ENCODE measurements at places on chromosomes 5 and 9.

DNA sequence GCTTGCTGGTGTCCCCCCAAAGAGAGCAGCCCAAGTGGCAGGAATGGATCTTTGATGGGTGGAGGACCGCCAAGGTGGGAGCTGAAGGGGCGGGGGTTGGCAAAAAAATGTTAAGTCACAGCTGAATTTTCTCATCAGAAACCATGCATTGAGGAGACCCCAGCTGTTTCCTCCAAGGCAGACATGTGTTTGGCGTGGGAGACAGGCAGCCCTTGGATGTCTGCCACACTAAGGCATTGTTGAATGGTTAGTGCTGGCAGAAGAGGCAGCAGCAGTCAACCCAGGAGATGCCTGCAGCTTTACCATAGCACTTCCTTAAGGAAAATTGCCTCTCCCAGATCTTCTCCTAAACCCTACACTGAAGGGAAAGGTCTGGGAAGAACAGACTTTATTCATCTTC lies 394.9 kb upstream of the CD180 start:
- no peak for DNase-seq

DNA sequence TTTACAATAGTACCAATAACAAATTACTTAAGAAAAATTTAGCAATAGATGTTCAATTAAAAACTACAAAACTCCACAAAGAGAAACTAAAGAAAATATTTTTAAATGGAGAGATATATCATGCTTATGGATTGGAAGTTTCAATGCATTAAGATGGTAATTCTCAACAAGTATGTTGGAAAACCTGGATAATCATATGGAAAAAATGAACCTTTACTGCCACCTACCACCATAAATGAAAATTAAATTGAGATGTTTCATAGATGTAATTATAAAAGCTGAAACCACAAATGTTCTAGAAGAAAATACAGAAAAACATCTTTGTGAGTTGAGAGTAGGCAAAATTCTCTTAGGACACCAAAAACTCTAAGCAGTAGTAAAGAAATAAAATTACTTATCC lies 121.7 kb downstream of the ANKRD18B start:
- DNase-seq = no peak

DNA sequence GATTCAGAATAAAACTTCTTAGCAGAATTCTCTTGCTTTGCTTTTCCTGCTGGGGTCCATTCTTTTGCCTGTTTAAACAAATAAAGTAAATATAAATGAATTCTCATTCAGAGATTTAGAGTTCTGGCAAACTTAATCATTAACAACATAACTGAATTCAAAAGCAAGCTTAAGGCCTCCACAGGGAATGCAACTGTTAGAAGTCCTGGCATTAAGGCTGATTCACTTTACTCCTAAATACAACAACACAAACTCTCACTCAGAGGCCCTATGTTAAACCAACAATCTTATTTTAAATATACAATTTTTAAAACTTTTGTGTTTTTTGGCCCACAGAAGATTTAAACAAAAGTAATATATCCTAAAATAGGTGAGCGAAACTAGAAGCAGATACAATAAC lies 178.3 kb downstream of the AP3B1 start:
- no peak for DNase-seq

DNA sequence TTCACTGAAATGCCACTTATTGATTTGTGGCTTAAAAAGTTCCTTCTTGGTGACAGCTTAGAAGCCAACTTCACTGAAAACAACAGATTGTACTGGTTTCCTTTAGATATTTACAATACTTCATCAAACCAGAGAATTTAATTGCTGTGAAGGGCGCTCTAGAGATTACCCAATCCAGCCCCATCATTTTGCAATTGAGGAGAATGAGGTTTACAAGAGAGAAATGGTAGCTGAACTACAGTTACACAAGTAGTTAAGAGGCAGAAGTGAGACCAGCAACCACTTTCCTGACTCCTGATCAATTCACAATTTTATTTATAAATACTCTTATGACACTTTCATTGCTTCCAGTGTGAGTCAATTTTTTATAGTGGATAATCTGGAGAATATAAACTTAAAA lies 103.5 kb upstream of the APC start:
- DNase-seq = no peak

DNA sequence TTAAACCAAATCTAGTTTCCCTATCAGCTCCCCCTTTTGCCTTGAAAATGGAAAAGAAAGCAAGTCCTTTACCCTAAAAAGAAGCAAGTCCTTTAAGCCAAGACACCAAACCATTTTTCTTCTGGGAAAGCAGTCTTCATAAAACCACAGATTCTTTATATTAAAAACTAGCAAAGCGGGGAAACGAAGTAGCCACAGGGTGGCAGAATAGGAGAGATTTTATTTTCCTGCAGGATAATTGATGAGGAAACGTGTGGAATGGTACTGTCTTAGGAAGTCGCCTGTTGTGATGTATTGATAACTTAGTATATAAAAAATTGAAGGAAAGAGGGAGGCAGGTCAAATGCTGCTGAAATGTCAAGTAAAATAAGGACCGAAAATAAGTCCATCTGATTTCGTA lies 41.1 kb downstream of the ZNF883 start:
- DNase-seq = no peak

- DNase-seq = no peak
Observed at GRCh38 chr5:109318455-109319108, 91.2 kb downstream of the PJA2 start.

- DNase-seq = no peak
Observed at GRCh38 chr9:32404856-32405255, 20.4 kb downstream of the ACO1 start.

GRCh38 chr9:61666849-61667371 lies 477.1 kb downstream of the SPATA31A7 start:
- DNase-seq = no peak

- DNase-seq = no peak
Observed at GRCh38 chr5:151298063-151298855, 5.3 kb downstream of the SLC36A3 start.

DNA sequence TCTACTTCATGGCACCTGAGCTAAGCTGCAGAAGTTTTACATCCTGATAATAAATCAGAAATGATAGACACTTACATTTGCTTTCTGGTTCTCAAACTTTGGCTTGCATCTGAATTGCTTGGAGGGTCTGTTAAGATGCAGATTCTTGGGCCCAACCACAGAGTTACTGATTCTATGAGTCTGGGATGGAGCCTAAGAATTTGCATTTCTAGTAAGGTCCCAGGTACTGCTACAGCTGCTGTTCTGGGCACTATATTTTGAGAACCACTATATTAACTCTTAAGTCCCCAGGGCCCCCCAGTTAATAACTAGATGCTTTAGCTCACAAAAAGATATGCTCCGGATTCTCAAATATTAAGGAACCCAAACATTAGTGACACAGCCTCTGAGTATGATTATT lies 69.8 kb upstream of the DAB2 start:
- DNase-seq = no peak

GRCh38 chr9:91193658-91194391 lies 167.9 kb downstream of the AUH start:
- peak; percentile 66 for DNase-seq

GRCh38 chr9:84136119-84136868 lies 155.7 kb downstream of the RMI1 start:
- DNase-seq = no peak

GRCh38 chr5:44646016-44646415 lies 162.7 kb upstream of the MRPS30 start:
- DNase-seq = no peak

- DNase-seq = no peak
Observed at GRCh38 chr9:129607027-129607387, 13.9 kb downstream of the C9orf50 start.

GRCh38 chr5:81794226-81794625 lies 43.3 kb upstream of the SSBP2 start:
- no peak for DNase-seq

- no peak for DNase-seq
Observed at GRCh38 chr5:61019642-61020041, 74.6 kb downstream of the NDUFAF2 start.

GRCh38 chr5:5419291-5420210 lies 2.9 kb upstream of the ICE1 start:
- DNase-seq = no peak

- DNase-seq = no peak
Observed at GRCh38 chr5:10854506-10855277, 93.7 kb upstream of the DAP start.

- DNase-seq = no peak
Observed at GRCh38 chr9:9556865-9557803, 1055.7 kb downstream of the PTPRD start.

GRCh38 chr9:117074784-117075520 lies 339.9 kb downstream of the ASTN2 start:
- DNase-seq = no peak

GRCh38 chr9:84772511-84772910 lies 103.0 kb downstream of the NTRK2 start:
- DNase-seq = no peak

- DNase-seq = no peak
Observed at GRCh38 chr5:139223481-139223880, 25.3 kb upstream of the SIL1 start.

DNA sequence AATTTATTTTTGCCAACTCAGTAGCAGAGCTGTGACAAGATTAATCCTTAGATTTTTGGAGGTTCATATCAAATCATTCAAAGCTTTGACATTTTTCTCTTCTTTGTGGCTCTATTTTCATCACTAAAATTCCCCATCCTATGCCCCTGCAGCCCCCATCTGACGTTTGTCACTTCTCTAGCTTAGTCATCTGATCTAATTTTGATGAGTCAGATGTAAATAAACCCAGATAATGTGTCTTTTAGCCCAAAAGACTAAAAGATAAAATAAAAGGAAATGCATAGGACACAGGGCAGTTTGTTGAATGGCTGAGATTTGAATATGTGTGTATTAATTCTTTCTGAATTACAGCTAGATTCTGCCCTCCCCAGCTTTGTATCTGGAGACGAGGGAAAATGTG lies 897 bp upstream of the HSPB3 start:
- no peak for DNase-seq

- no peak for DNase-seq
Observed at GRCh38 chr5:140551872-140552271, 4.4 kb downstream of the EIF4EBP3 start.

GRCh38 chr5:136080113-136080482 lies 51.3 kb downstream of the TGFBI start:
- no peak for DNase-seq

DNA sequence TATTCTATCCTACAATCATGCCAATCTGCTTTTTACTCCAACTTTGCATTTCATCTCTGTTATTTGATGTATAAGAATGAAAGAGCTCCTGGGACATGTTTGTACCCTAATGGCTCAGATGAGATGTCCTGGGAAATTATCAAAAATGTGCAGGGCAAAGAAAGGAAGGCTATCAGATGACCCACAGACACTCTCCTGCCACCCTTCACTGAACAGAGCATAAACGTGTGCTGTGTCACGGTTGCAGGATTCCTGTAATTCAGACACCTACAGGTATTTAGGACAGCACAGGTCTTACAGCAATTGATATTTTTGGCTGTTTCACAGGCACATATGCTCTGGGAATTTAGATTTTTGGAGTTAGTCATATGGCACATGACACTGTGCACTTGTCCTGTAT lies 149.2 kb upstream of the GAS1 start:
- DNase-seq = no peak

GRCh38 chr5:147689426-147689825 lies 93.1 kb downstream of the JAKMIP2 start:
- no peak for DNase-seq

GRCh38 chr5:151755383-151755782 lies 3.0 kb downstream of the ATOX1 start:
- no peak for DNase-seq

DNA sequence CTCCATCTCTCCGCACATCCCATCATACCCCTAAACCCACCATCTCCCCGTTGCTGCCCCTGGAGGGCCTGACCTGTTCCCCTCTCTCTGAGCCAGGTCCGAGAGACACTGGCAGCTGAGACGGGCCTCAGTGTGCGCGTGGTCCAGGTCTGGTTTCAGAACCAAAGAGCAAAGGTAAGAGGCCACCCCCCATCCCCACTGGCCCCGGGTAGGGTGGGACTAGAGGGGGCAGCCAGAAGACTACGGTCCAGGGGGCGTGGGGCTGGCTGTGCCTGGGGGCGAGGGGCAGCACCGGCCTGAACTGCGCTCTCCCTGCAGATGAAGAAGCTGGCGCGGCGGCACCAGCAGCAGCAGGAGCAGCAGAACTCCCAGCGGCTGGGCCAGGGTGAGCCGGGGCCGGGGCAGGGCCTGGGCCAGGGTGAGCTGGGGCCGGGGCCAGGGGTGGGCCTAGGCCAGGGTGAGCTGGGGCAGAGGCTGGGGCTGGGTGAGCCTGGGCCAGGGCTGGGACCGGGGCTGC lies 79.8 kb downstream of the LMX1B start:
- no peak for DNase-seq

DNA sequence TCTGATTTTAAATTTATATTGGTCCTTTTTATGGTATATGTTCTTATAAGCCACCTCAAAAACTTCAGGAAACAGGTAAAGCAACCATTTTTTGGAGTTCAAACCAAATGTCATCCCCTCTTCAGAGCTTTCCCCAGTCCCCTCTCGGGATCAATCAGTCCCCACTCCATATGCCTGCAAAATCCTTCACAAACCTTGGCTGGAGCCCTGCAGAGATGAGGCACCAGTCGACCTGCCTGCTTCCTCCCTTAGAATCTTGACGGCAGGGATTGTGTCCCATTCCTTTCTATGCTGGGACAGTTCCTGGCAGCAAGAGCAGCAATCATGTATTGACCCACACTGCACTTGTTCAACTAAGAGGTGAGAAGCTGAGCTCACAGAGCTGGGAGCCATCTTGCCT lies 22.6 kb downstream of the B4GALT1 start:
- DNase-seq = no peak

DNA sequence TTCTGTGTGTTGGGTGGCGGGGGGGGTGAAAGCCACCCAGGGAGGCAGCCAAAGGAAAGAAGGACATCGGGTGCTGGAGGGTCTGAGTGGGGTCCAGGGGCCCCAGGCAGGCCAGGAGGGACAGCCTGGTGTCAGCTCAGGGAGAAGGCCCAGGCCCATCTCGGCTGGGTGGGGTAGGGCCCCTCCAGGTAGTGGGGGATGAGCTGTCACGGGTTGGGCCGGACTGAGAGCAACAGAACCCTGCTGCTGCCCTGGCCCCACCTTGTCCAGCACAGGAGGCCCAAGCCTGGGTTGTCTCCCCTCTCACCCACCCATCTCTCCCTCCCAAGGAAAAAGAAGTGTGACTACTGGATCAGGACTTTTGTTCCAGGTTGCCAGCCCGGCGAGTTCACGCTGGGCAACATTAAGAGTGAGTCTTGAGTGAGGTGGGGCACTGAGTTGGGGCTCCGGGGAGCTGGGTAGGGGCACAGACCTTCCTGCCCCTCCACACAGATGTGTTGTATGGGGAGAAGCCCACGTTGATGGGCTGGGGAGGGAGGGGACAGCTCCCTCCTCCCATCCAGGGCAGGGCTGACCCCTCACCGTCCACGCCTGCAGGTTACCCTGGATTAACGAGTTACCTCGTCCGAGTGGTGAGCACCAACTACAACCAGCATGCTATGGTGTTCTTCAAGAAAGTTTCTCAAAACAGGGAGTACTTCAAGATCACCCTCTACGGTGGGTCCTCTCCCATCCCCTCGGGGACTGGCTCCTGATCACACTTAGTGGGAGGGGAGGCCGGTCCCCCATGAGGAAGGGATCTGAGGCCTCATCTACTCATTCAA lies 2.3 kb downstream of the LCN2 start:
- no peak for DNase-seq

Data from activated CD4-positive, alpha-beta T cell treated with anti-CD3 and anti-CD28 coated beads, Interleukin-2, amount 50 U/mL, for 4 hours (primary cell).